ELF-1 (cell line): ENCODE measurements at places on chromosomes 16 and 17.

- peak; percentile 35 for DNase-seq
Observed at GRCh38 chr17:15261802-15262290, 3.3 kb downstream of the PMP22 start.

- DNase-seq, result peak; percentile 64
Observed at GRCh38 chr16:3952737-3953131, 72.2 kb upstream of the CREBBP start.

GRCh38 chr16:17557949-17558348 is 87.2 kb upstream of the XYLT1 start:
- no peak for DNase-seq

- DNase-seq, result no peak
Observed at GRCh38 chr16:46927273-46927672, 43.1 kb downstream of the GPT2 start.

DNA sequence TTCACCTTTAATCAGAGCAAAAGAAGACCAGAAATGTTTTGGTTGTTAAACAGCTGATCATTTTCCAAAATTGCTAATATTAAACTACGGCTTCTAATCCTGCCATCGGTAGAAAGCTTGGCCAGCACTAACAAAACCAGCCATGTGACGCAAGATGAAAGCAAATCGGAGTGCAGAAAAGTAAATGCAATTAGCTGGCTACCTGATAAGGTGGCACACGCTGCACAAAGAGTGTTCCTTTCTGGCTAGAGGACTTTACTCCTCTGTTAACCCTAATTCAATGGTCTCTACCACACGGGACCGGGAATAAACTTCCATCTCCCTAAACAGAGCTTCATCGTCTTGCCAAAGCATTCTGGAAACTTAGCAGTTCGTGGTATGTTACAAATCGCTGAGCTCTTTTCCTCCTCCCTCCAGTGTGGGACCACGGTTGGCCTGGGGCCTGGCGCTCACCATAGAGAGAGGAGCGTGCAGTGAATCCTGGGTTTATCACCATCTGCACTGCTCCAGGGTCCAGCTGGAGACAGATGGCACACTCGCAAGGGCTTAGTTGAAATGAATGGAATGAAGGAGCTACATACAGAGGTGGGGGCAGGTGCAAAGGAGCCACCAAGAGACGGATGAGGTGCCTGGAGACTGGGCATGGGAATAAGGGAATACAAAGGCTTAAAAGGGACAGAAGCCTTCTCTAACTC is 10.1 kb upstream of the COG1 start:
- no peak for DNase-seq

- DNase-seq, result no peak
Observed at GRCh38 chr17:74757502-74757901, 9.1 kb downstream of the NHERF1 start.

GRCh38 chr17:41812381-41813151 is at the start of gene FKBP10:
TSS of gene FKBP10 (plus strand) at chr17:41813004. CDS start at chr17:41813035, 31 bp downstream.
- peak; percentile 96 for DNase-seq

- no peak for DNase-seq
Observed at GRCh38 chr16:23371368-23371767, 69.3 kb downstream of the SCNN1B start.

GRCh38 chr17:80614332-80615047 is 69.9 kb downstream of the RPTOR start:
- DNase-seq, result no peak

DNA sequence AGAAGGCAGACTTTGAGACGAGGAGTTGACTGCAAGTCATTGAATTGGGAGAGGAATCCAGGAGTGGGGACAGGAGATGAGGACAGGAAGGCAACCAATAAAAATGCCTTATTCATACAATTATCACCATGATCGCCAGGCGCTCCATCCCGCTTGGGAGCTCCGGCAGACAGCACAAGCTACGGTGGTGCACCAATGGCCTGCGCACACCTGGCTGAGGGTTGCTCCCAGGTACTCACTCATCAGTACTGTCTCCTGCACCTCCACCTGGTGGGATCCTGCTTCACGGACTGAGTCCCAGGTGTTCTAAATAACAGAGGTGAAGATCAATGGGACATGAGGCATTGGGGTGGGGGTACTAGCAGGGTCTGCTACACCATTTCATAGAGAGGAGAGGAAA is 160.0 kb upstream of the TNRC6C start:
- no peak for DNase-seq
